Stimulated activated CD4-positive, alpha-beta T cell treated with anti-CD3 and anti-CD28 coated beads, Interleukin-4, amount 100 ng/mL, for 4 hours (primary cell): ENCODE measurements at places on chromosomes 2 and 18.

- DNase-seq: no peak
Measured at GRCh38 chr2:239864247-239865058, 160.7 kb downstream of the NDUFA10 start.

DNA sequence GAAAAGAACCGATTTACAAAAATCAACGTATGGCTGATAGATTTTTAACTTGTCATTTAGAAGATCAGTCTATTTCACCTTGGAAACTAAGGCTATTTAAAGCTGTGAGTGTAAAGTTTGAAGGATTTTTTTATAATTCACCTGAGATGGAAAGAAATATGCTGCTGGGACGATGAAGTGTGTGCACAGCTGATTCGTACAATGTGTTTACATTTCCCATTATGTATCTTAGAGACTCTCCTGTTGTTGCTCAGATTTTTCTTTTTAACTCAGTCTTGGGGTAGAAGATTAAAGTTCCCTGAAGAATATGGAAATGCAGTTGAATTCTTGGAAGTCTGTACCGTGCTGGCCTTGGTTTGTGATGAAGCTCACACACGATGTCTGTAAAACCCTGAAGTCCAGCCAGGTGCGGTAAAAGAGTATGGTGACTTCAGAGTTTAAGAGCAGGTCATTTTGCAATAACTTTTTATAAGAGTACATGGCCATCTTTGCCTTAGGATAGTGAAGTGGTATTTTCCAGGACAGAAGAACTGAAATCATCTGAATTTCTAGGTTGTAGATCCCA is 250.1 kb downstream of the PRKCE start:
- no peak for DNase-seq

- no peak for DNase-seq
Measured at GRCh38 chr18:37084912-37085311, 256.0 kb downstream of the KIAA1328 start.

DNA sequence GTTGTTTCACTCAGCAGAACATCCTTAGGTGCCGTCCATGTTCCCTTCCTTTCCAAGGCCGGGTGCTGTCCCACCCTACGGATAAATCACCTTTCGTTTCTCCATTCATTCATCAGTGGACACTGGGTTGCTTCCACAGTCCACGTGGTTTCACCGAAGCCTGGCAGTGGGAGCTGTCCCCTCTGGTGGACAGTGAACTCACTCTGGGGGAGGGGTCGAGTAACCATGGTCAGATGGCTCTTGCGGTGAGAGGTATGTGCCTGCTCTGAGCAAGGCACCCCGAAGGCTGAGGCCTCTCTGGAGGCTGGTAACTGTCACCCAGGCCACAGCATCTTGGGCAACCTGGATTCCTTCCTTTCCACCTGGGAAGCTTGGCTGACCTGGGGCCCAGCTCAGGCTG is 61.5 kb upstream of the TWIST2 start:
- no peak for DNase-seq

DNA sequence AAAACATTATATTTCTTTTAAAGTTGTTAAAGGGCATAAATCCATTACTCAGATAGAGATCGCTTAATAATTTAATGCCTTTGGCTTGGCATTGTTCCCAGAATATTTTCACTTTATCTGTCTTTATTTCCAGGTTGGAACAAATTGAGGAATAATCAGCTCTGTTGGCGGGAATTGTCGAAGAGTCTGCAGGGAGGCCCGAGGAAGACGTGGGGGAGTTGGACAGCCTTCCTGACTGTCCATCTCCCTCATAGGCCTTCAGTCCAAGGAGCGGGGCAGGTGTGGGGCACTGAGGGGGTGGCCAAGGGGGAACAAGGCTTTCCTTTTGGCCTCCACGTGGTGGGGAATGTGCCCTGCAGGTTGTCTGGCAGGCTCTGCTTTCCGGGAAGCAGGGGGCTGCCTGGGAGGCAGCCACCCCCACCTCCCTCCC is 179.6 kb downstream of the ZBTB7C start:
- no peak for DNase-seq

GRCh38 chr2:110732422-110733413 is at the start of gene ACOXL:
Gene ACOXL, plus strand, starts transcription at chr2:110732573. Its CDS starts 35,817 bp downstream, at chr2:110768390.
- no peak for DNase-seq

DNA sequence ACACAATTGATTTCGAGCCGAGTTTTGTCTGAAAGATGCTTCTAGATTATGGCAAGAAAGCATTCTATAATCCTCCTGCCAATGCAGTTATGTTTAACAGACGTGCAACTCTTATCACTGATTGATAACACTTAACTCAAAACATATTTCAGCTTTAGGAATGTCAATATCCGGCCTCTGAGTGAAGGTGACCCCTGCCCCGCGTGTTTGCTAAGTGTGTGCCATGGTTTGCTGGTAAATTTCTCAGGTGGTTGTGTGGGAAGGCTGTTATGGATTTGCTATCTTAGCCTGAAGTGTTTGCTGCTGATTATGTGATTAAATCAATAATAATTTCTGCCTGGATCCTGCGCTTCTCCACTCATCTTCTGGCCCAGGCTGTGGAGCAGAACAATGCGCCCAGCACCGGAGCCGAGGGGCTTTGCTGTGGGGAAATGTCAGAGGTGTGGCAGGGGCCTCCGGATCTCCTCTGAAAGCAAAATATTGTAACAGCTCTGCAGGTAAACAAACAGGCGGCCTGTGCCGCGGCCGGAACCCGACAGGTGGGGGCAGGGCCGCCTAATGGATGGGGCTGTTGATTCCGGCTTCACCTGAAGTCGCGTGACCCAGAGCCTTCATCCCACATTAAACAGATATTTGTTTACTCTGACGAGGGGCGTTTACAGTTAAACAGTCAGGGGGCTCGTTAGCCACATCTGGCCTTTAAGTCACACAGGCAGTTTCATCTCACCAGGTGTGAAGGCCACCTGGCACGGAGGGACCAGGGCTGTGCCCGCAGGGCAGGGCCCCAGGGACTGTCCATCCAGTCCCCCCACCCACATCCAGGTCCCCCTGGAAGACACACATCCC is 210.7 kb upstream of the SALL3 start:
- no peak for DNase-seq

- no peak for DNase-seq
Measured at GRCh38 chr2:64448041-64448426, 5.9 kb upstream of the LGALSL start.

- DNase-seq: no peak
Measured at GRCh38 chr2:12363569-12363968, 353.2 kb upstream of the TRIB2 start.

GRCh38 chr2:98706591-98706990 is 24.3 kb downstream of the MGAT4A start:
- no peak for DNase-seq

DNA sequence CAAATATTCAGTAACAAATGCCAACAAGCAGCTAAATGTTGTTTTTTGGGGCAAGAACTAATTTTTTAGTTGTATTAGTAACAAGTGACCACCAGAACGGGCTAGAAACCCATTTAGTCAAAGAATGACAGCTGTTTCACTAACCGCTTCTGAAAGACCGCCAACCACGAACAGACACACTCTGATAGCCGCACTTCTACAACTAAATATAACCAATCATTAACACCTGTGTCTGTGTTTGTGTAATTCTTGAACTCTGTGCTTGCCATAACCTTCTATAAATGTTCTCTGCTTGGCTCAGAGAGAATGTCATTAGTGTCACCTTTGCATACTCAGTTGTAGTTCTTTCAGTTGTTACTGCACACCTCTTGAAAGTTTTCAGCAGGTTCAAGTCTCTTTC is 526.3 kb upstream of the LRRTM1 start:
- DNase-seq: no peak

- DNase-seq: no peak
Measured at GRCh38 chr2:5594249-5594695, 97.9 kb upstream of the SOX11 start.

DNA sequence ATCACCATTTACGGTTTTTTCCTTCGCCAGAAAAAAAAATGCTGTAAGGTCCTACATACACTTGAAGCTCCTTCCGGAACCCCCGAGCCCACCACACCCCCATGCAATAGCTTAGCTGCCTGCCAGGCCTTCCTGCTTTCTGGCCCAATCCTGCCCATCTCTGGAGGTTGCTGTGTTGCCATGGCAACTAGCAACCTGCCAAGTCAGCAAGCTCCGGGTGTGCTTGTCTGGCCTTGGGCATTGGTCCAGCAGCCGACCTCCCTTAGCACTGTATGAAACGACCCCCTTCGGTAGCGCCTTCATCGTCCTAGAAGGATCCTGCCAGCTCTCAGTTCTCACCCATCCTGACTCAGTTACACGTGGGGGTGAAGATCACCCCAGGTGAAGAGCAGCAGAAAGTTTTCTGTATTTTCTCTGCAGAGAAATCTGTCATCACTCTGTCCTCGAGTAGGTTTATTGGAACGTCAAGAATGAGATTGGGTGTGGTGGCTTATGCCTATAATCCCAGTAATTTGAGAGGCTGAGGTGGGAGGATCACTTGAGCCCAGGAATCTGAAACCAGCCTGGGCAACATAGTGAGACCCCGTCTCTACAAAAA is 47.4 kb upstream of the MTCL1 start:
- DNase-seq: no peak

- DNase-seq: no peak
Measured at GRCh38 chr2:98586551-98587140, 21.7 kb downstream of the COA5 start.

DNA sequence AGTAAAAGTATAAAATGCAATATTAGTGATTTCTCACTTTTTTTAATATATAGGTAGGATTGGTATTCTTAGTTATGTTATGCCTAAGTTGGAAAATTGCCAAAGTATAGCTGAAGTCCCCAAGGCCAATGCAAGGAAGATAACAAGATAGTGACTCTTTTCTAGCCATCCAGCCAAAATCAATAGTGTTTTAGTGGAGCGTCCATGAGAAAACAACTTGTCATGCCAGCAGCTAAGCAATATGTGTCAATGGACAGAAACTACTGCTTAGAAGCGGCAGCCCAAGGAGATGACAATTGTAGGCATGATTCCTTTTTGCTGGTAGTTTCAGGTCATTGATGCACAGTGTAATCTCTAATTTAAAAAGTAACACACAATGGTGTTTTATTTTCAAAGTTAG is 1444.6 kb downstream of the SUCLG1 start:
- DNase-seq: no peak

- no peak for DNase-seq
Measured at GRCh38 chr2:10256515-10257031, 46.1 kb upstream of the HPCAL1 start.
